ENCODE measurements at places on chromosomes 3 and 15.

DNA sequence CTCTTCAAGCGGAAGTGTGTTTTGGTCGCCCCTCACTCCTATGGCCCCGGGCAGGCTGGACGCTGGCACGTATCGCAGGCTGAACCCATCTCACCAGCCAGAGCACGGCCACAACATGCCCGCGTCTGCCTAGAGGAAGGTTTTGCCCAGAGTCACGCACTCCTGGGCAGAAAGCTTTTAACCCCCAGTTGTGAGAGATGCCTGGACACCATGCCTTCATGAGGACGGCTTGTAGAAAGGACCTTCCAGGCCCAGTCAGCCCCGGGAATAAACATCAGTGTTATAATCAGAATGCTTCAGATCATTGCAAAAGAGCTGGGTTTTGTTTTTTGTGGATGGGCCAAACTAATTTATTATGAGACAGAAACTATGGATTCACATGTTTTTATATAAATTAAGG, 16.5 kb downstream of the CYFIP1 start:
- no peak for DNase-seq

- DNase-seq: no peak
Observed at GRCh38 chr15:46461416-46461815, 826.6 kb downstream of the SQOR start.

DNA sequence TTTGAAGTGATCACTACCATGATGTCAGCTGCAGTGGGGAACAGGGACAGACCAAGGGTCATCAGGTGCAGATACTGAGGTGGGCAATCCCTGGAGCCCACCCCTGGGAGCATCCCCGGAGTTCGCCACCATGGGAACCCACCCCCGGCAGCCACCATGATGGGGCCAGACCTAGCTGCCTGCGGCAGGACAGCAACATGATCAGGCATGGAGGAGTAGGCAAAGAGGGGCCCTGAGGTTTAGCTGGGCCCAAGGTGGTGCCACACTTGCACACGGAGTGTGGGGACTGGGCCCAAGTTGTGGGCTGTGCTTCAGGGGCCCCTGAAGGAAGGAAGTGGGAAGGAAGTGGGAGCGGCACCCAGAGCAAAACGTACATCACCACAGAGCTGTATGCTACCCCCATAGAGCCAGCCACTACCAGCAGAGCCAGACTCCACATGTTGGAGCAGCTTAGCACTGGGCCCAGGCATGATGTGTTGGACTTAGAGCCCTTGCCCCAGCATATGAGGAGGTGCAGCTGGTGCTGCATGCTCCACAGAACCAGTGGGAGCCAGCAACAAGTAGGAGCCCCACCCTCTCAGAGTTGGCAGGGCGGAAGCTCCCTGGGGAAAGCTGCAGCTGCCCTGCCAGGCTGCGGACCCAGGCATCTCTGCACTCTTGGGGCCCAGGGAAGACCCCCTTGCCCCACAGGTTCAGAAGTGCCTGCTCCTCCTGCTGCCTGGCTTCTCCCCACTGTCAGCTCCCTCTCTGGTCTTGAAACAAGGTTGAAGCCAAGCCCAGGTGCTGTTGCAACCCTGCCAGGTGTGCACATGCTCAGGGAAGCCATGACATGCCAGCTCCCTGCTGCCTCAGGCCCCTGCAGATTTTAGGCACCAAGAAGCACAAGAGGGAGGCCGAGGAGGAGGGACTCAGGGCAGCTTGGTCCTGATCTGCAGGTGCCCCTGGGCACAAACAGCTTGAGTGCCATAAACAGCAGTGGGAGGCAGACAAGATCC, 515.3 kb downstream of the ZBBX start:
- no peak for DNase-seq

GRCh38 chr15:51186181-51186705, 91.5 kb upstream of the TNFAIP8L3 start:
- no peak for DNase-seq

- DNase-seq: no peak
Observed at GRCh38 chr3:16795581-16795980, 89.2 kb upstream of the PLCL2 start.

DNA sequence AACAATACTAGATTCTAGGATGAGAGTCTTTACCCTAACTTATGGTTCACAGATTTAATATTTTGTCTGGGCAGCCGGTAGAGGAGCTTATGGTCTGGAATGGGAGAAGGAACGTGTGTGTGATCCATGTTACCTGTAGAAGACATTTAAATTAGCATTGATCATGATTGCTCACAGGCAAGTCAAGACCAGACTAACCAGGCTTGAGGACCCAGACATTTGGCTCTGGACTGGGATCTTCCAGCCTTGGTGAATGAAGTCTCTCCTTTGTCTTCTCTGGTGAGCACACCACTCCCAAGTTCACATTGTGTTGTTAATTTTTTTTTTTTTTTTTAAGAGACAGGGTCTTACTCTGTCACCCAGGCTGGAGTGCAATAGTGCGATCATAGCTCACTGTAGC, 11.7 kb downstream of the ABHD2 start:
- no peak for DNase-seq

DNA sequence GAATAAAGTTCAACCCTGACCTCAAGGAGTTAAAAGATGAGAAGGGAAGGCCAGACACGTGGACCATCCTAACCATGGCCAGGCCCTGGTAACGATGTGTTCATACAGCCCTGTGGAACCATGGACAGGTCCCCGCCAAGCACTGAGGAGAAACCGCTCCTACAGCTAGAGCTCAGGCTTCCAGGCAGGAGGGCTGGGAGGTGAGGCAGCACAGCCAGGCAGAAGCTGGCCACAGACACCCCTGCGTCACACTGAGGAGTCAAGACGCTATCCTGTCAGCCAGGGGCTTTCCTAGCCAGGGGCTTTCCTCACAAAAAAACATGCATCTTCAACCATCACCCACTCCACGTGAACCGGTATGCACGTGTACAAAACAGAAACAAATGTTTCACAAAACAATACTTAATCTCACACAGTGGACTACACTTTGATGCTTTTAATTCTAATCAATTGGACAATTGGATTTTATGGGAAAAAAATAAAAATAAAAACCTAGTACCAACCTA, 73.2 kb downstream of the TBC1D2B start:
- no peak for DNase-seq

GRCh38 chr15:62534996-62535395, 369.9 kb upstream of the C2CD4B start:
- no peak for DNase-seq

- DNase-seq: no peak
Observed at GRCh38 chr3:124969963-124970722, 35.6 kb upstream of the MUC13 start.

DNA sequence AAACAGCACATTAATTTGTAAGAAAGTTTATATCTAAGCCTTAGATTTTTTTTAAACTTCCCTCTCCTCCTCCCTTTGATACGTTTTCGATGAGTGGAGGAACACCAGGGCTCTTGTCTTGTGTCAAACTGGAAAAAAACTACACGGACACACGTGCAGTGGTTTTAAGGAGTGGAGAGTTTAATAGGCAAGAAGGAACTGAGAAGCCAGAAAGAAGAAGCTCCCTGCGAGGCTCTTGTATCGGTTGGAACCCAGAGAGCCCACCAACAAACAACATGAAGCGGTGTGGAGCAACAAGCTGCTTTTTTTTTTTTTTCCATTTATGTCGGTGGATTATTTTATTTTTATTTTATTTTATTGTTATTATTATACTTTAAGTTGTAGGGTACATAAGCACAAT, 18.6 kb downstream of the NDUFB4 start:
- no peak for DNase-seq

GRCh38 chr3:11056531-11057050, 64.0 kb downstream of the SLC6A1 start:
- no peak for DNase-seq

- peak; percentile 87 for DNase-seq
Observed at GRCh38 chr15:98983334-98983733, 24.3 kb downstream of the PGPEP1L start.

GRCh38 chr3:188123170-188123905, 30.6 kb upstream of the LPP start:
- DNase-seq: no peak

DNA sequence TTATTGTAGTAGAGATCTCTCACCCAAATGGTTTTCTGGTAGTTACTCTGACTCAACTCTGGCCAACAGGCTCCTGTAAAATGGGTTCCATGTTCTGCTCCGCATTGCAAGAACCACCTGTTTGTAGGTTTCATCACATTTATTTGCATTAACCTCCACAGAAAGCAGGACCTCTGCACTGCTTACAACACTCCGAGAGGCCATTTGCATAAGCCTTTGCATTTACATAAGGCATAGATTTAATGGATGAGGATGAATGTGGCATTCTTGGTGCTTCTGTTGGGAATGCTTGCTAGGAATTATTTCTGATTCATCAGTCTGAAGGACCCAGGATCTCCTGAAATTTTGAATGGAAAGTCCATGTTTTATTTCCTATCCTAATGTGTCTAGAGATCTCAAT, 320.1 kb downstream of the ZNF621 start:
- no peak for DNase-seq

DNA sequence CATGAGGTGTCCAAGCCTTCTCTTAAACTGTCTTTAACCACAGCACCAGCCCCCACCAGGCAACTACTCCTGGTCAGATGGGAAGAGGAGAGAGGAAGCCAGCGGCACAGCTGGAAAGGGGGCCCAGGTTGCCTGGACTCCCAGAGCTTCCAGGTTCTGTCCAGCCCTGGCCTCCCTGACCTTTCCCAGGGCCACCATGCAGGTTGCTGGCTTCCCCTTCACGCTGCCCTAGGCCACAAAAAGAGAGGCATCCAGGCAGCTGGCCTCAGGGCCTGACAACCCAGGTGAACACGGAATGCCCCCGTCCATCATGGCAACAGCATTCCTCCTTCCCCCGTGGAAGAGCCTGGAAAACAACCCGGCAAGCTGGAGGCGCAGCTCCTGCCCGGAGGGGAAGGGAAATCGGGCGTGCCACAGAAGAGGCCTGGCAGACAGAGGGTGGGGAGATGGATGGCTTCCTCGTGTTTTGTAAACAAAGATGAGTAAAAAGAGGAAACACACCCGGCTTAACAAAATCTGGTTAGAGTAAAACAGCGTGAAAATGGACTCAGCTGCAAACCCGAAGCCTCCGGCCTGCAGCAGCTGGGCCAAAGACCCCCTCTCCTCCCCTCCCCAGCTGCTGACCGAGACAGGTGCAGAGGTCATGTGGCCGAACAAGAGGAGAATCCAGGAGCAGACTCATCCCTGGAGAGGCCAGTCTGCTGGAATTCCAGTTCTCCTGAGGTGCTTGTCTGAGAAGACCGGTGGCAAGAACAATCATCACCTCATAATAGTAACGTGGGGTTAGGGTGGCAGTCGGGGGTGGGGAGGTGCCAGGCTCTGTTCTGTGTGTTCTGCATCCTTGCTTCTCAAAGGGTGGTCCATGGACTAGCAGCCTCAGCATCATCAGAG, 15.5 kb downstream of the BMF start:
- no peak for DNase-seq

DNA sequence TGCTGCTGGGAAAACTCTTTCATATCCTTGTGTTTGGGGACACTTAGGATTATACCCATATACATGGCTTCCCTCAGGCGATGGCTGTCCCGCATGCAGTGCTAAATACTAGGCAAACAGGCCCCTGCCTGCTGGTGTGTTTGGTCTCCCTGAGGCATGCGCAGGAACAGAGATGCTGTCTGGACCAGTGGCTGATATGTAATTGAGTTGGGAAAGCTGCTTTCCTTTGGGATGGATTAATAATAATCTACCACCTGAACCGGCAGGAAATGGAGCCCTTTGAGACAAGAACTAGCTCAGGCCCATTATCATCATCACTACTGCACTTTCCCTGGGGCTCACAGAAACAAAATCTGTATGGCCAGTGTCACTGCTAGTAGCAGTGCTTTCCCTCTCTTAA, 18.0 kb downstream of the ZDHHC3 start:
- no peak for DNase-seq

GRCh38 chr3:70224337-70224736, 88.1 kb downstream of the MDFIC2 start:
- no peak for DNase-seq

DNA sequence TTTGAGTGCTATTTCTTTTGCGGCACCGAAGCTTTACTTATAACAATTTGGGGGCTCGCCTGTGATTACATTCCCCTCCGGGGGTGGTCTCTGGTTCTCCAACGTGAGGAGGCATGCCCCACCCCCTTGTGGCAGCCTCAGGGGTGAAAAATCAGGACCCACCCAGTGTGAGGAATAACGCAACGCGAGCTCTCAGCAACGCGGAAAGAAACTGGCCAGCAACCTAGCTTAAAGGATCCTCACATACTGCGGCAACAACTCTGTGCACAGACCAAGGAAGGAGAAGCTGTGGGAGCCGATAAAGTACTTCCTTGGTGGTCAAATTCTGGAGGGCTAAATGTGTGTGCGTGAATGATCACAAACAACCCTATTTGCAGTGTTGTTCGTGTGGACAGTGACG, 5.8 kb downstream of the IQCF1 start:
- no peak for DNase-seq

DNA sequence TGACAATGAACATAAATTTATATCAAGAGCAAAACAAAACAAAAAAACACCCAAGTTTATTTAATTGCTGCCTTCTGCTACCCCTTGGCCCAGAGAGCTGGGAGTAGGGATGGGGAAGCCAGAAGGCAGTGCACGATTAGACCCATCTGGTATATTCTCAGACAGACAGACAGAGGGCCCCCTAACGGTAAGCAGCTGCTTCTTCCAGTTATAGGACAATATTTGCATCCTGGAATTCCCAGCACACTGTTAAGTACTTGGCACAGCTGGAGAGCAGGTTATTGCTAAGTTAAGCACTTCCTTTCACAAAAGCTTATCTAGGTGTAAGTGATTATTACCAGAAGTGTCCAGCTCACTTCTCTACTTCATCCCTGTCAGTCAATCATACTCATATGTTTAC, 39.3 kb downstream of the C2CD4B start:
- no peak for DNase-seq

DNA sequence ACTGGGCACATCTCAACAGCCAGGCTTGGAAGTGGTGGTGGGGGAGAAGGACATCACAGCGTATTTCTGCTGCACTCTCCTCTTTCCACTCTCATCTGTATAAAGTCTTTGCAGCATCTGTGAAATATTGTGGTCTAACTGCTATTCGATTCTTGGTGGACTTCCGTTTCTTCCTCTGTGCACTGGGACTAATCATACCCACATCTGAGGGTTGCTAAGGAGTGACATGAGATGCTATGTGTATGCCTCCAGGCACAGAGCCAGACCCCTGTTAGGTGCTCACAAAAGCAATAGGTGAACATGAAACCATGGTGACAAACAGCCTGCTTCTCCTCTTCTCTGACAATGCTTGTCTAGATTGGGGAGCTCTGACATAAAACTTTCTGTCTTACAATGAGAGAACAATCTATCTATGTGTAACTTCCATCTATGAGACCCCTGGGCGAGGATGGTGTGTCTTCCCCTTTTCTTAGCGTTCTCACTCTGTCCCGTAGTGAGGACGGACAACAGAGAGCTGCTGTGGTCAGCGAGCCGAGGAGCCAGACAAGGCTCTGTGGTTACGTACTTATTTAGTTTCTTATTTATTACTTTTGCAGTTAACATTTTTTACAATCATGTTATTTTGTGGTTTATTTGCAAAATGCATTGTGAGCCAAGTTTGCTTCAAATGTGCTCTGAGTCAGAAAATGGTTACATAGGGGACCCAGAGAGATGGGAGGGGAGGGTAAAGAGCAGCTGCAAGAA, 196.7 kb upstream of the TPRG1 start:
- DNase-seq: no peak
